Osteocyte (in vitro differentiated cells): ENCODE measurements at places on chromosomes 7 and 10.

GRCh38 chr7:105173586-105173985, 159.6 kb downstream of the KMT2E start:
- DNase-seq, result no peak
- H3K4me1 ChIP-seq, result no peaks in the 10 kb centered on the region
- H3K36me3 ChIP-seq, result peaks cover 5% of the 10 kb centered on the region
- no peaks in the 10 kb centered on the region for H3K27me3 ChIP-seq
- no peak overlapping the region for H3K27ac ChIP-seq

GRCh38 chr10:13767676-13768178, 181.0 kb downstream of the PRPF18 start:
- no peak for DNase-seq
- H3K4me1 ChIP-seq, result peaks cover 11% of the 10 kb centered on the region
- H3K4me3 ChIP-seq, result no peak overlapping the region

DNA sequence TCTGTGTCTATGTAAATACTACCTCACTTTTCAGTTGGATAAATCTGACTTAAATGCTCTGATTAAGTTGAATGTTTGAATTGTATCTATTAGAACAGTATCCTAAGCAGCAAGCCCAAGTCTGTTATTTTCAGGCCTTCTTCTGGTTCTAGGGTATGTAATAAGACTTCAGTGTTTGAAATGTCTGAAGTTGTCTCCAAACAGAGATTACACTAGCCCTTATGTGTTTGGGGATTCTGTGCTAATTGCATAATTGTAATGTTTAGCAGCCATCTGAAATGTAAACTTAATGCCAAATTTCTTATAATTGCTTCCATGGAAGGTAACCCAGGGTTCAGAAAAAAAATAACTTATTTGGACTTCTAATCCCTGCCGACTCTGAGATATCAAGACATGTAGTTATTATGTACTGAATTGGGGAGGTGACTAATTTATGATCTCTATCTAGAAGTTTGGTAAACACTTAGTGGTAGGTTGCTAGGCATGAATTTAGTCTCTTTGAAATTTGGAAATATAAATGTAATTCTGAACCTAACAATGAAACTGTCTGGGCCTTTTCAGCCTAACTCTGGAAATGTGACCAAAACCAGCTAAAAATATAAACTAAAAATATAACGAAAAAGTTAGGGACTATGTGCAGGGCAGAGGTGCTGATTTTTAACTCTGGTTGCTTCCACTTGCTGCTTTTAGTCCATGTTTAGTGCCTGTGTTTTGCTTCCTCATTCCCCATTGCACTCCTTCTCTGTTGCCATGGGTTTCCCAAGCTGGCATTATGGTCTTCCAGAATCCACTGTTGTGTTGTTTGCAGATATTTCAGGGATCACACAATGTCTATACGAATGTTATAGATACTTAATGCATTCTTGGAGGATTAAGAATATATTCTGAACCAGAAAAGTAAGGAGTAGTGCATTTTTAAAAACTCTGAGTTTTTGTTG, 54.8 kb downstream of the MCU start:
- no peaks in the 10 kb centered on the region for H3K27me3 ChIP-seq
- no peak for DNase-seq
- no peak overlapping the region for H3K4me3 ChIP-seq
- H3K4me1 ChIP-seq, result peaks cover 24% of the 10 kb centered on the region

GRCh38 chr7:105213611-105214010, 175.1 kb downstream of the SRPK2 start:
- no peaks in the 10 kb centered on the region for H3K27me3 ChIP-seq
- no peak overlapping the region for H3K27ac ChIP-seq
- no peak for DNase-seq

DNA sequence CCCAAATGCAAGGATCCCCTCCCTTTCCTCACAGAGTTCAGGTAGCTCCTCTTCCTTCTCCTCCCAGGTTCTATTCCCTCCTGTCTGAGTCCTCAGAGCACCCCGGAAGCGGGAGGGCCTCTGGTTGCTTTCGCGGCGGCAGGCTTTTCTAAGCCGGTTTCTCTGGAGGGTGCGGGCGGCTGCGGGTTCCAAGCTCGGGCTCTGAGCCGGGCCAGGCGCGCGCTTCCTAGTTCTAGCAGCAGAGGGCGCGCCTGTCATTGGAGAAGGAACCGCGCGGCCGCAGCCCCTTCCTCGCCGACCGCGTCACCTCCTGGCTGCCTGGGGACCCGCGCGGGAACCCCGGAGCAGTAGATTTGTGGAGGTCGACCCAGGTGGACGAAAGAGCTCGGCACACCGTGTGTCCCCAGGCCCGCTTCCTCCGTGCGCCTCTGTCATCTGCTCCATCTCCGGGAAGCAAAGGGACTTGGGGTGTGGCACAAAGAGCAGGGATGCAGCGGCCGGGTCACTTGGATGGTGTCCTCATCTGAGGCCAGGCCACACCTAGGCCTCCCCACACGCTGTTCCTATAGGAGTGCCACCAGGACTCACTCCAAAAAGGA, 389.0 kb upstream of the PODXL start:
- peak; percentile 88 for DNase-seq
- peak overlapping the region; percentile 61 for H3K4me3 ChIP-seq
- H3K36me3 ChIP-seq, result no peaks in the 10 kb centered on the region
- peaks cover 13% of the 10 kb centered on the region for H3K4me1 ChIP-seq
- no peak overlapping the region for H3K27ac ChIP-seq

GRCh38 chr10:124162136-124162535, 68.7 kb upstream of the CHST15 start:
- no peak overlapping the region for H3K4me3 ChIP-seq
- peaks cover 14% of the 10 kb centered on the region for H3K4me1 ChIP-seq
- H3K27me3 ChIP-seq, result peaks cover 10% of the 10 kb centered on the region
- DNase-seq, result no peak

DNA sequence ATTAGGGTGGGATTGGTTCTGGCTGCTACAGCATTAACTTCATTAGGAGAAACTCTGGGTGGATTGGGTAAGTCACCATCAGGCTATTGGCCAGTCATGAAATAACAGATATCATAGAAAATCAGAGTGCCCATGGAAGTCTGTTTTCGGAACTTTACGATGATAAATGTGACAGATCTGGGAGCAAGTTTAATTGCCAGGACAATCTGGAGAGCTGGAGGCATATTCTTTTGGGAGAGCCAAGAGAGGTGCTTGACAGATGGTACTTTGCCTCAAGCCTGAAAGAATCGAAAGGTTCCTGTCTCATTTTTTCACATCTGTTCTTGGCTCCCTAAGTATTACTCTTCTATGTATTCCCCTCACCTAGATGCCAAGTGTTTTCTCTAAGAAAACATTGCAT, 369.9 kb downstream of the CNTNAP2 start:
- H3K27ac ChIP-seq, result no peak overlapping the region
- no peak overlapping the region for H3K4me3 ChIP-seq
- no peak for DNase-seq
- no peaks in the 10 kb centered on the region for H3K4me1 ChIP-seq

- H3K27ac ChIP-seq, result no peak overlapping the region
- no peak overlapping the region for H3K4me3 ChIP-seq
- DNase-seq, result no peak
- H3K36me3 ChIP-seq, result no peaks in the 10 kb centered on the region
- H3K27me3 ChIP-seq, result no peaks in the 10 kb centered on the region
- no peaks in the 10 kb centered on the region for H3K4me1 ChIP-seq
Observed at GRCh38 chr7:109476409-109476808, 906.7 kb downstream of the DNAJB9 start.
